Activated CD4-positive, alpha-beta T cell treated with anti-CD3 and anti-CD28 coated beads for 36 hours (primary cell): ENCODE measurements at places on chromosomes 2 and 18. TPM values are rescaled to one million over a fixed set of nuclear protein-coding genes. Genes with fewer than 3 reads are reported as not detected.

GRCh38 chr2:223545830-223546229 lies 56.3 kb downstream of the SCG2 start:
- H3K4me3 ChIP-seq = no peak overlapping the region
- H3K36me3 ChIP-seq = no peaks in the 10 kb centered on the region
- H3K27me3 ChIP-seq = no peaks in the 10 kb centered on the region
- no peaks in the 10 kb centered on the region for H3K4me1 ChIP-seq
- no peak for DNase-seq

DNA sequence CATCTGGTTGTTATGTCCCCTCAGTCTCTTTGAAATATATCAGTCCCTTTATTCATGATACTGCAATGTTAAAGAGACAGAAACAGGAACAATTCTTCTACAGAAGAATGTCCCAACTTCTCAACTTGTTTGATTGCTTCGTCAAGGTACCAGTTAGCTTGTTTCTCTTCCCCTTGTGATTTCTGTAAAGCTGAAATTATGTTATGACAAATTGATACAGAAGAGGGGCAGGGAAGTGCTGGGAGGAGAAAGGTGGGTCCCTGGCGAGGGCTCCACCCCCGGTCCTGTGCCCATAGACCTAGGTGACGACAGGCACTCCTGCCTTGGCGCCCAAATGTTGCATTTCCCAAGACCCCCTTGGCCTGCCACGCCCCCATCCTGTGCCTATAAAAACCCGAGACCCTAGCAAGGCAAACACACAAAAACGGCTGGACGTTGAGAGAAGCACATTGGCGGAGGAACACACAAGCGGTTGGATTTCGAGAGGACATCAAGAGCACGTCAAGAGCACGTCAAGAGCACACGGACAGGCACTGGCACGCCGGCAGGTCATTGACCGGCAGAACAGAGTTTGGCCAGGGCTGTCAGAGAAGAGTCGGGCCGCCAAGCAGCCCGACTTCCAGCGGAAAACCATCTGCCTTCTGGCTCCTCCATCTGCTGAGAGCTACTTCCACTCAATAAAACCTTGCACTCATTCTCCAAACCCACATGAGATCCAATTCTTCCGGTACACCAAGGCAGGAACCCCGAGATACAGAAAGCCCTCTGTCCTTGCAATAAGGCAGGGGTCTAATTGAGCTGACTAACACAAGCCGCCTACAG lies 11.5 kb upstream of the RTN4 start:
- H3K27me3 ChIP-seq = no peaks in the 10 kb centered on the region
- H3K36me3 ChIP-seq = no peaks in the 10 kb centered on the region

DNA sequence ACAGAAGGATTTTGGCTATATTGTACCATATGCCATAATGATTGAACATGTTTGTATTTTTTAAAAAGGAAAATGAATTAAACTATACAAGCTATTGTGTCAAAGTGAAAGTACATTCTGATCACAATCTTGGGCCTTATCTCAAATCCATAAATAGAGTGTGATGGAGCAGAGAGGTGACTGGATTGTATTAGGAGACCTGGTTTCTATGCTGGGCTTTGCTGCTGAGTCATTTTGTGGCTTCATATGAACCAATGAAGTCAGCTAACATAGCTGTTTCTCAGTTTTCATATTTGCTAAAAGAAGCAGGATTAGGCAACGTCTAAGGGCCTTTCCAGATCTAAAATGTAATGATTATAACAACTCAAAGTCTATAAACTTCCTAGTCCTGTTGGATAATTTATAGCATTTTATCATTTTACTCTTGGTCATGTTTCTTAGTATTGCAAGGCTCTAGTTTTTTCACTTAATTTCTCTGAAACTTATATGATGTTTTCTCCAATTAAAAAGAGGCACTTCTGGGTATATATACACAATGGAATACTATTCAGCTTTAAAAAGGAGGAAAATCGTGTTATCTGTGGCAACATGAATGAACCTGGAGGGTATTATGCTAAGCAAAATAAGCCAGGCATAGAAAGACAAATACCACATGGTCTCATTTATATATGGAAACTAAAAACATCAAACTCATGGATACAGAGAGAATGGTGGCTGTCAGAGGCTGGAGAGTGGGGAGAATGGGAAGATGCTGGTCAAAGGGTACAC lies 112.3 kb downstream of the MEP1B start:
- H3K36me3 ChIP-seq = no peaks in the 10 kb centered on the region
- no peak for DNase-seq
- no peak overlapping the region for H3K4me3 ChIP-seq
- H3K27me3 ChIP-seq = peaks cover 9% of the 10 kb centered on the region
- peaks cover 2% of the 10 kb centered on the region for H3K4me1 ChIP-seq

DNA sequence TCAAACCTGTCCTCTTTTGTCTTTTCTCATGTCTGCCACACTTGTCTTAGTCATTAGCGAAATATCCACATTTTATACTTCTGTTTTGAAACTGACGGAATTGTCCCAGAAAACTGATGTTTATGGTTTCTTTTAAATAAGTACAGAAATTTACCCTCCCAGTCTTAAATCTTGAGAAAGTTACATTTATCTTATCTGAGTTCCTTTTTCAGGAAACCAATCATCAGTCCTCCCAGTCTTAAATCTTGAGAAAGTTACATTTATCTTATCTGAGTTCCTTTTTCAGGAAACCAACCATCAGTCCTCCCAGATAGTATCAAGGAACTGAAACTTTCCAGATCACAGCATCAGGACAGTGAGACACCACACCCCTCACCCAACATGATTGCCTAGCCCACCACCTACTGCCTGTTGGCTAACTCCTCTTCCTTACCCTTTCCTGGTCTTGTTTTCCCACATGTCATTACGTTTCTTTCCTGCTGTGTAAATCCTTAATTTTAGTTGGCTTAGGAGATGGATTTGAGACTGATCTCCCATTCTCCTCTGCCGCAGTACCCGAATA lies 247.7 kb downstream of the PTPRM start:
- DNase-seq = no peak
- no peak overlapping the region for H3K27ac ChIP-seq
- H3K36me3 ChIP-seq = no peaks in the 10 kb centered on the region
- H3K27me3 ChIP-seq = peaks cover 3% of the 10 kb centered on the region
- no peaks in the 10 kb centered on the region for H3K4me1 ChIP-seq

Gene SATB2
- total RNA-seq = 0.21 TPM

- H3K27me3 ChIP-seq = peaks cover 9% of the 10 kb centered on the region
- H3K4me1 ChIP-seq = no peaks in the 10 kb centered on the region
- H3K36me3 ChIP-seq = no peaks in the 10 kb centered on the region
- DNase-seq = no peak
Observed at GRCh38 chr18:5747678-5748077, 147.6 kb downstream of the TMEM200C start.
